Left renal pelvis (tissue), 4 donors: ENCODE measurements at places on chromosomes 7 and 10. TPM values are rescaled to one million over a fixed set of nuclear protein-coding genes. Genes with fewer than 3 reads are reported as not detected.

The CDHR1 gene
- polyA plus RNA-seq, result 1.2 TPM

The SCIN gene
- polyA plus RNA-seq, result 1.7 TPM

The CCDC3 gene
- polyA plus RNA-seq, result 12.6 TPM

The CRYGN gene
- 0.31 TPM for polyA plus RNA-seq

The SPDYE1 gene
- polyA plus RNA-seq, result 1.2 TPM

The MET gene
- 38.0 TPM for polyA plus RNA-seq

The CREB5 gene
- polyA plus RNA-seq, result 9.1 TPM

The ATOH7 gene
- 1.7 TPM for polyA plus RNA-seq

The FRG2B gene
- not detected for polyA plus RNA-seq

The ZNF32 gene
- 63.8 TPM for polyA plus RNA-seq

The EPO gene
- 0.18 TPM for polyA plus RNA-seq

The GIMAP7 gene
- polyA plus RNA-seq, result 17.5 TPM
